Stimulated activated CD4-positive, alpha-beta T cell treated with anti-CD3 and anti-CD28 coated beads, Interleukin-1b, Interleukin-23, amount 100 ng/mL, for 1 hour (primary cell): ENCODE measurements at places on chromosomes 5 and 9.

DNA sequence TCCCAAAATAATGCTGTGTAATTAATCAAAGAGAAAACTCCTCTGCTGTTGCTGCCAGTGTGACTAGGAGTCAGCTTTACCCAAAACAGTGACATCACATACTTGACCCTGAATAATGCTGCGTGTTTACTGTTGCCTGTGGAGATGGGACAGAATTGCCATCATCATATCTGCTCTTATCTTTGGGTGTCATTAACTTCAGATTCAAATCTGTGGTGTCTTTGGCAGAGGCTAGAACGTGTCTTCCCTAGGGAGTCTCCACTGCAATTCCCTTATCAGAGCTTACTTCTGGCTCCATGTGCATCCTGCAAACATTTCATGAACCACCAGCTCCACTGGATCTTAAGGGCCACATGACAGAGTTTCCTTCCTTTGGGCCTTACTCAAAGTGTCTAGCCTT, 88.9 kb upstream of the MRPS30 start:
- DNase-seq: no peak

- DNase-seq: no peak
Observed at GRCh38 chr5:45385321-45386058, 310.7 kb downstream of the HCN1 start.

GRCh38 chr5:89900346-89900745, 509.2 kb downstream of the CETN3 start:
- DNase-seq: no peak

- DNase-seq: no peak
Observed at GRCh38 chr5:3317051-3317795, 278.4 kb upstream of the IRX1 start.

- DNase-seq: no peak
Observed at GRCh38 chr9:130872508-130872907, 24.1 kb downstream of the QRFP start.

- DNase-seq: no peak
Observed at GRCh38 chr9:137987244-137988030, 109.9 kb downstream of the CACNA1B start.

GRCh38 chr9:98766586-98766985, 29.8 kb downstream of the ANKS6 start:
- DNase-seq: no peak

DNA sequence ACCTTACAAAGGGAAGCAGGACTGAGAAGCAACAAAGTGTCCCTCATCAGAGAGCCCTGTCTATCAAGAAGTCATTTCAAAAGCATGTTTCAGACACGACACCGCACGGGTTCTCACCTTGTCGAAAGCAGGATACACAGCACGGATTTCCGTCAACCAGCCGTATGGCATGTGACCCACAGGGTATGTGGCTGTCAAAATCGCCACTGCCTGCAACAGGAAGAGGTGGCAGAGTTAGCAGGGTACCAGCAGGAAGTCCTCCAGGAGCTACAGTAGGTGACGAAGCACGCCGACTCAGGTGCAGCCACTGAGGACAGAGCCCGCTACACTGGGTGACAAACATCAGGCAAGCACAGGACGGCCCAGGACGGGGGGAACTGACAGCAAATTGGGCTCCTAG, 81.2 kb downstream of the OTULIN start:
- no peak for DNase-seq

DNA sequence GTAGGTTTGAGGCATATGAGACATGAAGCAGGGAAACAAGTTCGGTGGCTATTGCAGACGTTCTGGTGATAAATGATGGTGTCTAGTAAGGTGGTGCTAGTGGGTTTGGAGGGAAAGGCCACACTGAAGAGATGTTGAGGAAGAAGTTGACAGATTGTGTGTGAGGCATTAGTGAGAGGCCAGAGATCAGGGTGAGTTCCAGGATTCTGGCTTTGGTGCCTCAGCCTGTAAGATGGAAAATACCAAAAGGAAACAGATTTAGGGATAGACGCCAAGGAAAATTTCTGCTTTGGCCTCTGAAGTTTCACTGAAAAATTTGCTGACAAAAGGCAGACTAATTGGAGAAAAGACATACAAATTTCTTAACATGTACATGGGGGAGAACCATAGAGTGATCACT, 6.4 kb upstream of the PAIP1 start:
- no peak for DNase-seq

DNA sequence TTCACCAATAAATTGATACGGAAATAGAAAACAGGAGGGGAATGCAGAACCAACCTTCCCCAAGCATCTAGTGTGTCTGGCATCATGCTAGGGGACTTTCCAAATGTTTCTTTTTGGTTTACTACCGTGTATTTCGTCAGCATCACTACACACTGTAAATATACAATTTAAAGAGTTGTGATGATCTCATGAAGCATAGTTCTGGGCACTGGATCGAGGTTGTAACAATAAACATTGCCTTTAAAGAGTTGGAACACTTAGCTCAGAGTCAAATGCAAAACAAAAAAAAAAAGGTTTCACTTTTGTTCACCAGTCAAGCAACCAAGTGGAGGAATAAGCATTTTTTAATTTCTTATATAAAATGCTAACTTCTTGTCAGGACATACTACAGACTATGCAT, 2.9 kb upstream of the SCAI start:
- DNase-seq: no peak

GRCh38 chr5:124806373-124807077, 60.1 kb upstream of the ZNF608 start:
- DNase-seq: no peak

- no peak for DNase-seq
Observed at GRCh38 chr5:108238936-108239887, 142.7 kb downstream of the FBXL17 start.

DNA sequence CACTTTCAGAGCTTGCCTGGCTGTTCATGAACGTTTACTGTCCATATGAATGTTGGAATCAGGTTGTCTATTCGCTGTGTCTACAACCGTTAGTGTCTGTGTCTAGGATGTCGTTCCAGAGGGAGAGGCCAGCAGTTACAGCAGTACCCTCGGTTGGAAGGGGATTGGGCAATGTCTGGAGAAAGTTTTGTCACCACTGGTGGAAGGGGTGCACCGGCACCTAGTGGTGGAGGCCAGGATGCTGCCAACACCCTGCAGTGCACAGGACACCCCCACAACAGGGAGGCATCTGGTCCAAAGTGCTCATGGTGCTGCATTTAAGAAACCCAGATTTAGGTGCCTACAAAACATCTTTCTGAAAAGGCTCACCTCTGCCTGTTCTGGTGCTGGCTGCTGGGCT, 220.7 kb downstream of the FANCC start:
- DNase-seq: no peak

DNA sequence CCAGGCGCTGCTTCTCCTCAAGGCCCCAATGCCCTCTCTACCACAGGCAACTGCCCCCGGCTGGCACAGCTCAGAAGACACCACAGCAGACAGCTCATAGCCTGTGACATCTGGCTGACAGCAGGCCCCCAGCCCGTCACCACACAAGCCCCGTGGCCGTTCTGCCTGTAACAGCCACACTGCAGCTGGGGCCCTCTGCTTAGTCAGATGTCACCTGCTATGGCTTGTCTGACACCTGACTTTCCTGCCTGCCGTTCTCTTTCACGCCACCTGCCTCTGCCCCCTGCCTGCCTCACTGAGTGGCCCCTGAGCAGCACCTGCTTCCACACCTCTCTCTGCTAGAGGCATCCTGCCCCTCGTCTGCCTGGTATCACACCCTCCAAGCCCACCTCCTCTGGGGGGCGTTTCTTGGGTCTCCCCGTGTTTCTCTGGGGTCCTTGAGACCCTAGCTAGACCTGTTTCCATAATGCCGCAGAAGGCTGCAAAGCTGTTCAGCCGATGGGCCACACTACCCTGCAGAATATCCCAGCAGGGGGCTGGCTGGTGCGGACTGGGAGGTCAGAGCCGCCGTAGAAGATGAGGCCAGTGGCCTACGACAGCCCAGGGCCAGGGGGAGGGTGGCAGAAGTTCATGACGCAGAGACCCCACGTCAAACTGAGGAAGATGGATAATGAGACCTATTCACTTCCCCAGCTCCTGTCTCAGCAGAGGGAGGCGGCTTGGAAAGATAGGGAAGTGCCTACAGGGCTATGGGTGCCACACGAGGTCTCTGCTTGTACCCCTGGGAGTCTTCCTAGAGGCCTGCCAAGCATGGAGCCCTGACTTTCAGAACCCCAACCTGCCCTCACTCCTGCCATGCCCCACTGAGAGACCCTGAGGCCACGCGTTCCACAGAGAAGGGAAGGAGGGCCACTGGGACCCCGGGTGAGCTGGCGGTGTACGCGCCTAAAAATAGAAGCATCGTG, 95.1 kb downstream of the ZNF354C start:
- DNase-seq: no peak

DNA sequence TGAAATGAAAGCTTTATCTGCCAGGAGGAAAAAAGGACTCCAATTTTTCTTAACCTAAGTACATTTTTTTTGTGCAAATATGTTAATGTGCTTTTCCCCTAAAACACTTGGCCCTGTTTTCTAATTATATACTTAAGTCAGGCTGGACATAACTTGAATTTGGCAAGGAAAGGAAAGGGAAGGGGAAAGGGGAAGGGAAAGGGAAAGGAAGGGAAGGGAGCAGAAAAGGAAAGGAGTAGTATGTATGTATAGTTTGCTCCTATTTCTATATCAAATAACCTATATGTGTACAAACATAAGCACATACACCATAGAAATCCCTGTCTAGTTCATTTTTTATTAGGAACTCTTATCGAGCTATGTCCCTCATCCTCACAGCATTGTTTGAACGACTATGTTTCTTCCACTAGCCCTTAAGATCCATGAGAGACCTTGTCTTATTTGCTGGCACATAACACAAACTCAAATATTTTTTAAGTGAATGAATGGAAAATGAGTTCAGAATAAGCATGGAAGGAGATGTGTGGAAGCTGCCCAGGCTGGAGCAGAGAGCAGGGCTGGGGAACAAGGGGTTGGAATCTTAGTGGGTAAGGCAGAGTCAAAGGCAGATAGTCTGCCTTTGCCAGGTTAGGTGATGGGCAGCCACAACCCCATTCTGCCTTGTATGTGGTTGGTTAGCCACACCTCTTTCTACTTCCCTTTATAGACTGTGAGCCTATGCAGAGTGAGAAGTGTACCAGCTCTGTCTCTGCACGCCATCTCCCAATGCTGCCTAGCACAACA, 70.0 kb downstream of the KLHL3 start:
- peak; percentile 4 for DNase-seq

DNA sequence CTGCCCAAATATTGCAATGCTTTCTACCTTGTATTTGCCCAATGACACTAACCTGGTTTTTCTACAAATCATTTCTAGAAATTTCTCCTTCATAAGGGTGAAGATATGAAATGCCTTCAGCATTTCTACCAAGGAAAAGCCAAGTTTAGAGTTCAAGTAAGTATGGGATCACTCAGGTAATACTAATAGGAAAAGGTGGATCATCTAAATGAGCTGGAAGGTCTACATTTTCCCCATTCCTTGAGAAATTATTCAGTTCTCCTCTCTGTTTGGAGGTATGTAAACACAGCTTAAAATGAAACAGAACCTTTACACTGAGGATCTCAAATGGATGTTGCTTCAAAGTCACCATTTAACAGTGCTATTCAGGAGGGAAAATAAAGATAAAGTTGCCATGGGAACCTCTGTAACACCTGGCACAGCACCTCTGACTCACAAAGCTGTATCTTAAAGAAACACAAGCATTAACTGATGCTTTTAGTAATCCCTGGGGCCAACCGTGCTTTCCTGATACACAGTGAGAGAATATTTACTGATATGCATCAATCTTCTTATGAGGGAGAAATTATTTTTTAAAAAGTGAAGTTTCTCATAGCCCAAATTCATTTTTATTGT, 161.3 kb downstream of the DRD1 start:
- no peak for DNase-seq

DNA sequence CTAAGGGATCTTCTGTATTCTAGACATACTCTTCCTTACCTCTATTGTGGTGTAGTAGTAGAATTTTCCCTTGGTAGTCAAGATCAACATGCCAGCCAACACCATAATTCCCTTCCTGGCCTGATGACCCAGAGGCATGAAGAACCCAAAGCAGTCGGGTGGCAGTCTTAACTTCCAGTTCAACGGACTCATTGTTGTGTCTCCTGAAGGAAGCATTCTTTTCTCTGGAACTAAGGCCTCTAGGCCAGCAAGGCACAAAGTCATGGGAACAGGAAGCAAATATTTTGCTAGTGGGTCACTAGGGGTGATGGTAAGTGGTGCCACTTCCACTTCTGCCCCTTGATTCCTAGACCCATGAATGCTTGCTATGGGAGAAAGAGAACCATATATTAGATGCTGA, 55.2 kb upstream of the DAPK1 start:
- no peak for DNase-seq

DNA sequence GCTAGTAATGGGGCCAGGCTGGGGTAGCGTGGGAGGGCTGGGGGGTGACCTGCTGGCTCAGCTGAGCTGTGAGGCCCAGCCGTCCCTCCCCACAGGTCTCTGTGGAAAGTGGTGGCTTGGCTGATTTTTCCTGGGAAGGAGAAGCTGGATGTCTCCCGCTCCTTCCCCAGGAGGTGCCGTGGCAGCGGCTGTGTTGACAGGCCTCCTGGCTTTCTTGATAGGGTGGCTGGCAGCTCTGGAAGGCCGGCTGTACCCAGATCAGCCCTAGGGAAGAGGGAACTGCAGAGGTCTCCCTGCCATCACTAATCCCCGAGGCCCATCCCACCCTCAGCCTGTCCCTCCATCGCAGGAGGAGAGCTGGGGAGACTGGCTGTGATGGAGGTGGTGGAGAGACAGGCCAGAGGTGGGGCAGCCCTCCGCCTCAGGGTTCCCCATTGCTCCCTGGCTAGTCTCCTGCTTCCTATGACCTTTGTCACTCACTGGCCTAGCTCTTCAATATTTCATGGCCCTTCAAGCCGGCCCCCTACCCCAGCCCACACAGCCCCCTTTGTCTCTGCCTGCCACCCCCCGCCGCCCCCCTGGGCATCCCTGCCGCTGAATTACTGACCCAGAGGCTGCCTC, 6.8 kb downstream of the CXXC5 start:
- DNase-seq: no peak

DNA sequence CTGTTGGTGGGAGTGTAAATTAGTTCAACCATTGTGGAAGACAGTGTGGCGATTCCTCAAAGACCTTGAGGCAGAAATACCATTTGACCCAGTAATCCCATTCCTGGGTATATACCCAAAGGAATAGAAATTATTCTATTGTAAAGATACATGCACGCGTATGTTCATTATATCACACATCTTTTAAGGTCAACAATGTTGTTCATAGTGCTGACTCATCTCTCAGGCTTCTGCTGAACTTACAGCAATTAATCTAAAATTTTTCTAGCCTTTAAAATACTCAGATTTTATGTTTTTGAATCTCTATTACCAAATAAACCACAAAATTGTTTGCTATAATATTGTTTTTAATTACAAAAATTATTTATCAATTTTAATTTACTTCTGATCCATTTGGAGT, 38.8 kb upstream of the ZNF618 start:
- no peak for DNase-seq

- DNase-seq: no peak
Observed at GRCh38 chr5:9467199-9468059, 78.4 kb downstream of the SEMA5A start.

DNA sequence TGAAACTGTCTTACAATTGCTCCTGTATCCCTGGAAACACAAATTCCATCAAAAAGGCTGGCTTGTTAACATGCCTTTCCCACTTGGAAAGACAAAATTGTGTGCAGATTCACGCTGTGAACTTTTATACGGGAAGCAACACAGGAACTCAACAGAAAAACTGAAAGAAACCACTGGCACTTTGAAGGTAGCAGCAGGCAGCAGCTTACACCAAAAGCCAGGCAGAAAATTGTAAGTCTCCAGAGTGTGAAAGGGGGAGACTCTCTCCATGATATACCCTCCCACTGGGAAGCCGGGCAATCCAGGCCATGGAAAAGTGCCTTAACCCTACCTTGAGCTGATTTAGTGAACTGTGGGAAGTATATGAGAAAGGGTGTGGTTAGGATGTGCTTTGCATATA, 943.7 kb downstream of the CDH18 start:
- DNase-seq: no peak
